ENCODE measurements at places on chromosomes 16 and 17. TPM values are rescaled to one million over a fixed set of nuclear protein-coding genes. Genes with fewer than 3 reads are reported as not detected.

The TBC1D3 gene
- not detected for total RNA-seq

The KRT222 gene
- total RNA-seq, result 0.63 TPM

The ATP6V0A1 gene
- total RNA-seq, result 43.6 TPM

The KRT12 gene
- total RNA-seq, result not detected

The SGCA gene
- total RNA-seq, result 2.5 TPM

The JPT1 gene
- 811 TPM for total RNA-seq

Measured in A549 treated with CORT108297 at 1 μM for 4 hours (cell line).